ENCODE measurements at places on chromosomes 1 and 21. TPM values are rescaled to one million over a fixed set of nuclear protein-coding genes. Genes with fewer than 3 reads are reported as not detected.

DNA sequence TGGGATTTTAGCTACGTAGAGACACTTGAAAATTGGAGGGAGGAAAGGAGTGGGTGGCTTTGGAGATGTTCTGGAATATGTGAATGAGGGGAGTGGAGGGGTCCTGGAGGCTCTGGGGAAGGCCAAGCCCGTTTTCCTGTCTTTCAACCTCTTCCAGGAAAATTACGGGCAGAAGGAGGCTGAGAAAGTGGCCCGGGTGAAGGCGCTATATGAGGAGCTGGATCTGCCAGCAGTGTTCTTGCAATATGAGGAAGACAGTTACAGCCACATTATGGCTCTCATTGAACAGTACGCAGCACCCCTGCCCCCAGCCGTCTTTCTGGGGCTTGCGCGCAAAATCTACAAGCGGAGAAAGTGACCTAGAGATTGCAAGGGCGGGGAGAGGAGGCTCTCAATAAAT lies 442 bp upstream of the RUSC1 start:
- DNase-seq: no peak

DNA sequence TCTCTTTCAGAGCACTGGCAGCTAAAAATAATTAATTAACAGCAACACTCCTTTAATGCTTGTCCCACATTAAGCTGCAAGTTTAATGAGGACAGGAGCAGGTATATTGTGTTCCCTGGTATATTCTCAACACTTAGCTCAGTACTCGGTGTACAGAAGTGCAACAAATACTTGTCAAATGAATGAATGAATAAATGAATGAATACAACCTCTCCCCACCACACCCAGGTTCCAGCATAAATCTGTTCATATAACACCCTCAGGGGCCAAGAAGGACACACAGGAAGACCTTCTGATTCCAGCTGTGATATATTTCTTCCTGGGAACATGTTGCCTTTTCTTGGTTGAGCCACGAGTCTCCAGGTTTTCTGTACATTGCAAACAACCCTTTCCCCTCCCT lies 38.1 kb upstream of the RD3 start:
- DNase-seq: no peak

- no peak for DNase-seq
These were observed 640.9 kb downstream of the NPHP4 start for GRCh38 chr1:5351366-5351765.

DNA sequence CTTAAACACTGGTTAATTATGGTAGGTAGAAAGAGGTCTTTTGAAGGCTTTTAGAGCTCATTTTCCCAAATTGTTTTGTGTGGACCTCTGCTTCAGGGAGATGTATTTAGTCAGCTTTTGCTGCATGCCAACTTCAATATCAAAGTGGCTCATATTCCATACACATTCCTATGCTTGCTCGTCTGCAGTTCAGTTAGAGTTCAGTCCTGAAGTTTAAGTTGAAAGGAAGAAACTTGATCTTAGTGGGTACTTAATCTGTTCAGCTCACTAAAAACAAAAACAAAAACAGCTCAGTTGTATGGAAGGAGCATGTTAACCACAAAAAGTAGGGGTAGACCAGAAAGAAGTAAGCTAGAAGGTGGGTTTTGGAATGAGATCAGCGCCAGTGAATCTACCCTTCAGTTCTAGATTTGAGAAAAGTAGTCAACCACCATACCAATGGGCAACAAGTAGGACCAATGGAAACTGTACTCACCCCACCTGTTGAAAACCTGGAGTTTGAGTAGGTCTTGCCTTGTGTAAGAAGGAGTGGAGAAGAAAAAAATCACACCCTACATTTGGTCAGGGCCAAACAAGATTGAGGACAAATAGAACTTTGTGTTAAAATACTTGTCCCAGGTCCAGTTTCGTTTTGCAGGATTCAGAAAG lies 58.0 kb downstream of the LEPR start:
- no peak for DNase-seq

Gene CNR2
- not detected for total RNA-seq

Measured in osteocyte (in vitro differentiated cells).